ENCODE measurements at places on chromosomes 1 and 21. TPM values are rescaled to one million over a fixed set of nuclear protein-coding genes. Genes with fewer than 3 reads are reported as not detected.

DNA sequence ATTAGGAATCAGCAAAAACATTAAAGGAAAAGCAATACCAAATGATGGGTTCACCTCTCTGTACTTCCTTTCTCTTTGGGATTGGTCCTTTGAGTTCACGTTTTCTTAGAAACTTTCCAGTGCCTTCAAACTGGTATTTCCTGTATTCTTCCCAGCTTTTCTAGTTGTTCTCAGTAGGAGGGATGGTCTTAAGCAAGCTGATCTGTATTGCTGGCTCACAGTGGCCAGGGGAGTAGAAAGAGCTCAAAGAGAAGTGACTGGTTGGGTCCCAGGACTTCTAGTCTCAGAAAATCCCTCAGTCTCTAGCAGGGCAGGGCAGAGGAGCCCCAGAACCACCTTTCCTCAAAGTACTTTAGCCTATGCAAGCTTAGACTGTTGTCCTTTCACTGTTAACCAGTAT is 10.1 kb upstream of the USP24 start:
- no peak for DNase-seq

DNA sequence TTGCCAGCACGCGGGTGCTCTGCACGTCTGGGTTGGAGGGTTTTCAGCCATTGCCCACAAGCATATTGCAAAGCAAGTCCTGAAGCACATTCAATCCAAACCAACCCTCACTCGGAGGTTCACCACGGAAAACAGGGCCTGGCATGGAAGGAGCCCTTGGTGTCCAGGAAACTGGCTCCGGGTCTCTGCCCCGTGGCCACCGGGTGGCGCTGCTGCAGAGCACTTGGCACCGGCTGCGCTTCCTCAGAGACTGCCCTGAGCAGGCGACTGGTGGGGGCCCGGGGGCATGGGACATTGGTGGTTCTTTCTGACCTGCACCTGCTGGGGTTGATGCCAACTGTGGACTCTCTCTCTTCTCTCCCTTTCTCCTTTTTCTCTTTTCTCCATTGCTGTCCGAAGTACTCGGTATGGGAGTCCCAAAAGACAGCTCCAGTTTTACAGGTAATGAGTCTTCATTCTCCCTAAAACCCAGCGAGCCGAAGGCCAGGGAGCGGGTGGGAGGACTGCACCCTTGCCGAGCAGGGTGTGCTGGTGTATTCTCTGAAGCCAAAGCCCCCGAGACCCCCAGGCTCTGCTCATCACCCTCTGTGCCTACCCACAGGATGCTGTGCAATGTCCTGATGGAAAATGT is 4.1 kb upstream of the KCNAB2 start:
- DNase-seq: no peak

- no peak for DNase-seq
Measured at GRCh38 chr1:118890851-118891384, 97.2 kb downstream of the TBX15 start.

GRCh38 chr1:9394010-9394409 is 101.3 kb downstream of the SPSB1 start:
- no peak for DNase-seq

- no peak for DNase-seq
Measured at GRCh38 chr1:65497256-65497830, 76.9 kb downstream of the LEPR start.

DNA sequence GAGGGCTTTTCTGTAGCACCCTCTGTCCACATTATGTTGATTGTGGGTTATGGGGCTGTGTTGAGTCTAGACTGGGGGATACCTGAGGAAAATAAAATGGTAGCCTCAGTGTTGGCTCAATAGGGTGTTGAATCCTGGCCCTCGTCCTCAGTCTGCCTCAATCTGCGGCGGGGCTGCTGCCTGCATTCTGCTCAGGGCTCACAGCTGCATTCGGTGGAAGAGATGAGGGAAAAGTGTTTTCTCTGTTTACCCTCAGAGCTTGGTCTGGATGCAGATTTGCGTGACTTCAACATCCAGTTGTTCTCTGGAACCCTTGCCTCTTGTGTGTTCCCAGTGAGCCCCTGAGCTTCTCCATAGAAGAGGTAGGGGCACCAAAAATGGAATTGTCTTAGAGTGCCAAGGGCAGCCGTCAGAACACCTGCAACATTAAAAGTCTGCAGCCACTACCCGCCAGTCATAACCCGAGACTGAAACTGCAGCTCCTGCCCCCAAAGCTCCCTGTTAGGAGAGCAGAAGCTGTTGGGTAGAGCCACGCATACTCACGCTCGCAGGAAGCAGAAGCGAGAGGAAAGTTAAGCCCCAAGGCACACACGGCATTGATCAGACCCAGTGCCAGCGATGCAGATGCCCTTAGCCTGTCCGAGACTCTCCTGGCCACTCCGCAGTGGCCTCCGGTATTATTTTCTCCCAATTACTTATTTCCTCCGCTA is 215.3 kb upstream of the C1orf174 start:
- DNase-seq: no peak

- no peak for DNase-seq
Measured at GRCh38 chr21:17709266-17709611, 96.5 kb upstream of the BTG3 start.

Gene STUM
- 13.5 TPM for polyA plus RNA-seq

- DNase-seq: no peak
Measured at GRCh38 chr1:82818586-82818985, 1017.9 kb downstream of the ADGRL2 start.

Data from forelimb muscle (tissue), 1 donor.